AG09319 (cell line): ENCODE measurements at places on chromosomes 7 and 10.

- DNase-seq, result no peak
Measured at GRCh38 chr10:11180228-11180627, 162.6 kb downstream of the CELF2 start.

GRCh38 chr10:132572545-132572937 lies 35.0 kb downstream of the INPP5A start:
- no peak for DNase-seq

DNA sequence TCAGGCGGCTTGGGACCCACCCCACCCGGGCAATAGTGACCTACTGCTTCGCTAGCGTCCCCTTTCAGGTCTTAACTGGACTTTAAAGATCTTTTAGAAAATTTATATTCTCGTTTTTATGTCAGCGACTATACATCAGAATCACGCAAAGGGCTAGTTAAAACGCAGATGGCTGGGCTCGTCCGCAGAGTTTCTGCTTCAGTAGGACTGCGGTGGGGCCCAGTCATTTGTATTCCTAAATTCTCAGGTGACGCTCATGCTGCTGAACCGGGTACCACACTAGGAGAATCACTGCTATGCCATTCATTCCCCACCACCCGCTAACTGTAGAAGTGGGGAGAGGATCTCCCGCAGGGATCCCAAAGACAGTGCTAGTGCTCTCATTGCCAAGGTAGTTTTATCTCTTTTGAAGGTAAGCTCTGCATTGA lies 12.0 kb upstream of the SP8 start:
- no peak for DNase-seq

DNA sequence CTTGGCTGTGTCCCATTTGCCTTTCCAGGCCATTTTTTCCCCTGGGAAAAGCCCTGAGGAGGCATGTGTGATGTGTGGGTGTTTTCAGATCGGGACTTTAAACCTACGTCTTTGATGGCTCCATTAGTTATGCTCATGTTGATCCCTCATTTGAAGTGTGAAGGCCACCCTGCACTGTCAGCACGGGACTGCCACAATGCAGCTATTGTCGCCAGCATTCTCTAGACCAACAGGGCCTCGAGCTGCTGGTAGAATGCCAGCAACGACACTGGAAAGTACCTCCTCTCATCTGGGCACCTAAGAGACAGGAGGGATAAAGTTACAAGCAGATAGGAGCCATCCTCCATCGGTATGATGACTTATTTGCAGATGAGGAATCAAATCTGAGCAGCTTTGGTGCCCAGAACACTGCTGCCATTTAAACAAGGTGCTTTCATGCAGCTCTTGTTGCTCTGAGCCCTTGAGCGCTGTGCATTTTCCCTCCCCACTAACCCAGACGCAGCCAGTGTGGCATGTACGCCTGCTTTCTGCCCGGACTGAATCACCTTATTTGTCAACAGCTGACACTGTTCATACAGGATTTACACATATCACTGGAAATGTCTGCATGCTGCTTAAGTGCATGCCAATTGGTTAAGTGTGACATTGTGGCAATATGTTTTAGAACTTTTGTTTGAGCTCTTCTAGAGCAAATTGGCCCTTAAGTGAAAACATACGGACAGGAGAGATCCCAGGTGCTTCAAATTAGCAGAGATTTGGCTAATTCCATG lies 175.0 kb upstream of the PITRM1 start:
- no peak for DNase-seq

DNA sequence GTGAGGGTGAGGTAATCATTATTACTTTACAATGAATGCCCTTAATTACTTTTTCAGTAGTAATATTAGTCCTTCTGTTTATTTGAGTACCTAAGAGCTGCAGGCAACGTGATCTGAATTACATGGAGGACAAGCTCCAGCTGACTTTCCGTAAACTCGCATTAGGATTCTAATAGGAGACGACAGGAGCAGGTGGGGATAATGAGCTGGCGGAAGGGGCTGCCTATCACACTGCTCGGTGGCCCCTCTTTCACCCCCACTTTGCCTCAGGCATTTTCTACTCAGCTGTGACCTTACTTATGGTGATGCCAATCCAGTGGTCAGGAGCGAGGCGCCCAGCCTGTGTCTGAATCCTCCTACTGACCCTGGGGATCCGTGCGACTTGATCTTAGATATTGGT lies at the start of gene C7orf33:
Gene C7orf33, plus strand, starts transcription at position 296 of the 400 bp plus-strand sequence. CDS start 160 bp downstream, outside the sequence.
- DNase-seq, result no peak

DNA sequence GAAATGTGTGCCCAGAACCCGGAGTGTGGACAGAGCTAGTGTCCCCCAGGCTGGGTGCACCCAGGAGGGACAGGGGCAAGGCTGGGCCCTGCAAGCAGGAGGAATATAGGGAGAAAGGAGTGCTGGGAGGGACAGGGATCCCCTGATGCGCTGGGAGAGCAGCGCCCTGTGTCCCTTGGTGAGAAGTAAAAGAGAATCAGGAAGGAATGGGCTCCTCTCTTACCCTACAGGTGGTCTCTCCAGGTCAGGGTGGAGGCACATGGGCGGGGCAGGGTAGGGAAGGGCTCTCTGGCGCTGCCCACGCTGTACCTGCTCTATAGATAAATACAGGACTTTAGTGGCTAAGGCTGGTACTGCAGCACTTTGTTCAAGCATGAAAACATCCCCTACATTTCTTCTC lies 753.8 kb downstream of the GRID1 start:
- DNase-seq, result no peak

GRCh38 chr7:74476626-74477025 lies 22.9 kb downstream of the GTF2IRD1 start:
- DNase-seq, result no peak

GRCh38 chr7:150934045-150934766 lies 43.9 kb downstream of the KCNH2 start:
- no peak for DNase-seq
